ENCODE measurements at places on chromosomes 3 and 15. TPM values are rescaled to one million over a fixed set of nuclear protein-coding genes. Genes with fewer than 3 reads are reported as not detected.

Gene MAGEL2
- total RNA-seq = not detected

Gene TMEM42
- 4.9 TPM for total RNA-seq

Gene AMT
- total RNA-seq = 1.1 TPM

Gene ATP13A4
- 0.16 TPM for total RNA-seq

- no peak for DNase-seq
Observed at GRCh38 chr15:67906382-67906781, 66.5 kb upstream of the RNU6-1 start.

DNA sequence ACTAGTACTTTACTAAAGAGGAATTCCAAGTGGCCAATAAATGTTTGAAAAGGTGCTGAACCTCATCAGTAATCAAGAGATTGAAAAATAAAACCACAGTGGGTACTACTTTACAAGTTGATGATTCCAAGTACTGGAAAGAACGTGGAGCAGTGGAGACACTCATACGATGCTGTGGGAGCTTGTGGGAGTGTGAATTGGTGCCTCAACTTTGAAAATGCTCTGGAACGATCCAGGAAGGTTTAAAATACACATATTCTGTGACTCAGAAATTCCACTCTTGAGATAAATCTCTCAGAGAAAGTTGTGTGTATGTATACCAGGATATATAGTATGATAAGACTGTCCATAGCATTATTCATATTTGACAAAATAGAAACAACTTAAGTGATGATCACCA is 9.3 kb downstream of the LRCH3 start:
- DNase-seq = no peak

GRCh38 chr3:160395297-160395696 is 3.7 kb downstream of the IFT80 start:
- DNase-seq = no peak

Gene FOXL2NB
- total RNA-seq = not detected

Gene ISLR
- not detected for total RNA-seq

DNA sequence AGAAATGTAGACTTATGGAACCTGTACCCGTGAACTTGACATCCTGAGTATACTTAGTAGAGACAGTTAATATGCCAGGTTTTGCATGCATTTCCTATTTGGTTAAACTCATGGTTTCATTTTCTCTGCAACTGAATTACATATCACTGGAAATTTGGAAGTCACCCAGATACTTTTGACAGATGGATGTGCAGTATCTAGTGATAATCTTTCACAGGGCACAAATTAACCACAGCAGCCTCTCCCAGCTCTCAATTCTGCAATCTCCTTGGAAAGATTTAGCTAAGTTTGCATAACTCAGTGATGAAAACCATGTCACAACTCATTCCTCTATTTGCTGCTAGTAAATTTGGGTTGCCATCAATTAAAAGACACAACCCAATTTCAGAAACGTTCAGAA is 162.3 kb upstream of the TPM1 start:
- no peak for DNase-seq

- DNase-seq = no peak
Observed at GRCh38 chr3:126549861-126550487, 8.8 kb downstream of the C3orf22 start.

GRCh38 chr3:129663930-129664646 is 57.6 kb upstream of the PLXND1 start:
- no peak for DNase-seq

Gene CCR2
- 0.41 TPM for total RNA-seq

Gene SLC9C1
- total RNA-seq = not detected

GRCh38 chr3:42655331-42655888 is 1.9 kb downstream of the ZBTB47 start:
- peak; percentile 5 for DNase-seq

Gene CHST13
- total RNA-seq = not detected

- no peak for DNase-seq
Observed at GRCh38 chr15:52252781-52253180, 42.8 kb downstream of the MYO5C start.

DNA sequence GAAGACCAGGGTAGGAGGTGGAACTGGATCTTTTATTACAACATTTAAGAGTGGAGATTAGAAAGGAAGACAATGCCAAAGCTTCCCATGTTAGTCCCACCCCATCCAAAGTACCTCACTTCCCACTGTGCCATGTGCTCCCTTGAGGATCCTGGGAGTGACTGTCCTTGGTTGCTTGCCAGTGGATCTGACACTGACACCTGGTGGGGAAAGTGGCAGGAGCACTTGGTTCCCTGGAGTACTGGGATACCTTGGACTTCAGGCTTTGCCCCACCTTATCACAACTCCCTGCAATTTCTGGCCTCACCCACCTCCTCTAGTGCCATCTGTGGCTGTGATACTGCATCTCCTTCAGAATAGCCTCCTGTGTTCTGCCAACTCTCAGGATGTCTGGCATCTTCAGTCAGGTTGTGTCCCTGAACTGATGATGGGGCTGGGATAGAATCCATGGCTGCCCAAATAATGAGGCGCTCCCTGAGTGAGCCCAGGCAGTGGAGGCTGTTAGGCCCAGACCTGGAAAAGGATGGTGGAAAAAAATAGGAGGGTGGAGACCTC is 1.3 kb downstream of the ELL3 start:
- no peak for DNase-seq

GRCh38 chr3:6165951-6166350 is 695.0 kb upstream of the GRM7 start:
- DNase-seq = no peak

DNA sequence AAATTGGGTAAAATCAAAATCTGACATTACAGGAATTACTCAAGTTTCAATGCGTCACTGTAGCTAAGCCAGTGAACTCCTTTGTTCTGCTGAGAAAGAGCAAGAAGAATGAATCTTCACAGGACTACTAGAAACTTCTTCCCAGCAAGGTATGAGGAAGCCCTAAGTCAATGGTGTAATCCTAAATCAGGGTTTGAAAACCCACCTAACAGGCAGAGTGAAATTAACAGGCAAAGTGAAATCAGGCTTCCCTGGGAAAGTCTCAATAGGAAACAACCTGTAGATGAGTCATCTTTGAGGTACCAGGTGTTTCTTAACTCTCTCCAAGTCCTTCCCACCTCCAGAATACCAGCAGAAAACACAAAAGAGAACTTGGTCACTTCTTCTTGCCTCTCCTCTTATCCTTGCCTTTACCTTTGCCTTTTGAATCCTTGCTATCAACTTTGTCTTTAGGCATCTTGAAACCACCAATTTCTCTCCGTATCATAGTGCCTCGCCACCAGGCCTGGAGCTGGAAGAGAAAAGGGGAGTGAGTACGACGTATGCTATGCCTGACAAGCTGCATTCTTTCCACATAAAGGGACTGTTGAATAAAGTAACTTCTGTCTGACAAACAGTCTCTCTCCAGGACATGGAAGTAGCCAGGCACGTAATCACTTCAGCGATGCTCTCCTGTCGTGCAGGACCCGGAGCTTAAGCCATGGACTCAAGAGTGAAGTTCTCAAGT is 60.6 kb upstream of the RPL35A start:
- DNase-seq = no peak

Gene KATNBL1
- total RNA-seq = 34.0 TPM
